ENCODE measurements at places on chromosomes 5 and 9. TPM values are rescaled to one million over a fixed set of nuclear protein-coding genes. Genes with fewer than 3 reads are reported as not detected.

RNF20 gene
- total RNA-seq, result 20.1 TPM

ISCA1 gene
- 116 TPM for total RNA-seq

GLRA1 gene
- total RNA-seq, result not detected

SLC6A18 gene
- not detected for total RNA-seq

GRXCR2 gene
- total RNA-seq, result not detected

TMOD1 gene
- total RNA-seq, result 0.11 TPM

ZNF618 gene
- 0.67 TPM for total RNA-seq

FAM163B gene
- total RNA-seq, result not detected

HK3 gene
- total RNA-seq, result not detected

CORO2A gene
- total RNA-seq, result 6.7 TPM

PPP3R2 gene
- total RNA-seq, result not detected

MAMDC4 gene
- total RNA-seq, result 3.4 TPM

HSPA5 gene
- total RNA-seq, result 354 TPM

PCDHGA2 gene
- total RNA-seq, result not detected

MORN5 gene
- total RNA-seq, result not detected

EDIL3 gene
- total RNA-seq, result not detected

LHX2 gene
- not detected for total RNA-seq

SOX30 gene
- not detected for total RNA-seq

NUTM2G gene
- total RNA-seq, result not detected

PCDHB16 gene
- total RNA-seq, result not detected

CA9 gene
- total RNA-seq, result not detected

SLC35D2 gene
- 18.5 TPM for total RNA-seq

TMC1 gene
- not detected for total RNA-seq

GBGT1 gene
- 0.84 TPM for total RNA-seq

MAP1B gene
- total RNA-seq, result 0.08 TPM

ADRB2 gene
- 7.6 TPM for total RNA-seq

PCDHB2 gene
- not detected for total RNA-seq

OR2V2 gene
- total RNA-seq, result not detected

GPRIN1 gene
- total RNA-seq, result 0.14 TPM

SLC1A3 gene
- total RNA-seq, result not detected

EQTN gene
- total RNA-seq, result not detected

SLC27A4 gene
- 2.4 TPM for total RNA-seq

FGF18 gene
- 0.57 TPM for total RNA-seq

GPR150 gene
- total RNA-seq, result not detected

KCNV2 gene
- not detected for total RNA-seq

DIMT1 gene
- 23.7 TPM for total RNA-seq

CNTFR gene
- total RNA-seq, result not detected

CCNB1 gene
- total RNA-seq, result 0.75 TPM

Data from CD8-positive, alpha-beta T cell (primary cell).